Fibroblast of skin of scalp (primary cell): ENCODE measurements at places on chromosomes 11 and 22.

- DNase-seq = no peak
These were observed 40.9 kb downstream of the CSRP3 start for GRCh38 chr11:19160847-19161246.

GRCh38 chr11:114228435-114229411 is 67.5 kb upstream of the NNMT start:
- no peak for DNase-seq

- peak; percentile 34 for DNase-seq
These were observed 38.4 kb upstream of the CWF19L2 start for GRCh38 chr11:107496011-107496410.

DNA sequence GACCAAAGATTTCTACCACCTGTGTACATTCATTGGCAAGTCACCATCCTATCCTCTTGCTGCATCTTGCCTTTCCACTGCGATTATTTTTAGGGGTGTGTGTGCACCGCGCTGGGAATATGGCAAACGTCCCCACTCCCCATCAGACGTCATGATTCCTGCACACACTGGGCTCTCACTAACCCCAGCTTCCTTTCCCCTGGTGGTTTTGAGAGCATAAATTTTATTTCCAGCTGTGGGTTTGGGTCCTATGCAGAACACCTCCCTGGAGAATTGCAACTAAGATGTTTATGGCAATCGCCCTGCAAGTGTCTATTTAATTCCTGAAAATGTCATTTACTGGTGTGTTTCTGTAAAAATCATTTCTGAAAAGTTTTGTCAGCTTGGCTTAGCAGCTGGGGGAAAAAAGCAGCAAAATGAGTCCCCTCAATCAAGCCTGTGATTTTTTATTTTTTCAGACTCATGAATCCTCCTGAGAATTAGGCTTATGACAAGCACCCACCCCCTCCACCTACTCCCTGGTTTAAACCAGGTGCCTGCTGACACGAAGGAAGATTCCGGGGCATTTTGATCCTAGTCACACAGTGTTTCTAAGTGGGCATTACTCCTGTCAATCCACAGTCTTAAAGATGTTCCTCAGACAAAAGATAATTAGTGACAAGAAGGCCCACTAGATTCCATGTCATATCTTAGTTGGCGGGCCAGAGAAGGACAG is 23.8 kb downstream of the UPB1 start:
- DNase-seq = no peak

DNA sequence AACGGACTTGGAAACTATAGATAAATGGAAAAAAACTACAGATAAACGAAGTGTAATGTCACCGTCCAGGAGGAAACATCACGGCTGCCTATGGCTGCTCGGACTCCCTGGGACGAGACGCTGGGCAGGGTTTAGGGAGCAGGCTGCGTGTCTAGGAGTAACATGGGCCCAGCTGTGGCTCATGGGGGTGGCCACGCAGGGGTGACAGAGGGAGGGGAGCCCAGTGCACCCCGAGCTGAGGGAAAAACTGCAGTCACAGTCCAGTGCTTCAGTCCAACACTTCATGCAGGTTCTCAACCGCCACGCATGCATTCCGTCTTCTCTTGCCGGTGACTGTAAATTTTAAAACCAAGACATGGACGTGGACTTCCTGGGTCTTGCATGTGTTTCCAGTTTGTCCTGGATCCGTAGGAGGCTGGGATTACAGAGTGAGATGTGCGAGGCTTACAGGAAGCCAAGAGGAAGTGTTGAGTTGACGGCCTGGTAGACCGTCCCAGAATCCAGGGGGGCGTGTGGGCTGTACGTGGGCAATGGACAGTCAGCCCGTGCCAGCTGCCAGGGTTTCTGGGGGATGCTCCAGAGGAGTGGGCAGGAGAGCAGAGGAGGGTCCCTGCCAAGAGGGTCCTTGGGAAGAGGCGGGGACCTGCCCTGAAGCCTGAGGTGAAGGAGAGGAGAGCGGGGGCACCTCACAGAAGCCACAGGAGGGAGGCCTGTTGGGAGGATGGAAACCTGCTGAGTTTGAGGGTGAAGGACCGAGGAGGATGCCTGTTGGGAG is 691.4 kb downstream of the BRD1 start:
- no peak for DNase-seq
